CD4-positive, alpha-beta T cell treated with Interleukin-6 for 4 hours (primary cell): ENCODE measurements at places on chromosomes 12 and 14.

- DNase-seq = no peak
Observed at GRCh38 chr14:93320489-93320888, 12.3 kb downstream of the BTBD7 start.

GRCh38 chr12:93018610-93019009, 89.5 kb upstream of the EEA1 start:
- no peak for DNase-seq

- DNase-seq = peak; percentile 24
Observed at GRCh38 chr14:32201816-32202490, at the start of gene RNU6-7. Gene RNU6-7, plus strand, starts transcription at chr14:32202045.

GRCh38 chr14:89399594-89400068, 17.4 kb downstream of the FOXN3 start:
- no peak for DNase-seq

- no peak for DNase-seq
Observed at GRCh38 chr12:53004178-53004577, 2.1 kb upstream of the EIF4B start.

DNA sequence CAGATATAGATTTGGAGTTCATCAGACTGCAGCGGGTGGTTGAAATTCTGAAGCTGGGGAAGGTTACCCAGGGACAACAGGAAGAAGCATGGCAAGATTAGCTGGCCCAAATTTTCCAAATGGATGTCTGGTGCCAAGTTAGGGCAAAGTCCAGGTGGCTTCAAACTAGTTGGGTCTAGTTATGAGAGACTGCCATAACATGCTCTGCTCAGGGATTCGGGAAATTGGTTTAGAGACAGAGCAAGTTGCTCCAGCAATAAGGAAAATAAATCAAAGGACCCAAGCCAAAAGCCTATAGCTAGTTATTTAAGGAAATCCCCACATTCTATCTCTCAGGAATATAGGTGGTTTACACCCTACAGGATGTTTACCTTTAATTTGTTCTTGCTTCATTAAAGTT, 125.7 kb upstream of the BTG1 start:
- no peak for DNase-seq

DNA sequence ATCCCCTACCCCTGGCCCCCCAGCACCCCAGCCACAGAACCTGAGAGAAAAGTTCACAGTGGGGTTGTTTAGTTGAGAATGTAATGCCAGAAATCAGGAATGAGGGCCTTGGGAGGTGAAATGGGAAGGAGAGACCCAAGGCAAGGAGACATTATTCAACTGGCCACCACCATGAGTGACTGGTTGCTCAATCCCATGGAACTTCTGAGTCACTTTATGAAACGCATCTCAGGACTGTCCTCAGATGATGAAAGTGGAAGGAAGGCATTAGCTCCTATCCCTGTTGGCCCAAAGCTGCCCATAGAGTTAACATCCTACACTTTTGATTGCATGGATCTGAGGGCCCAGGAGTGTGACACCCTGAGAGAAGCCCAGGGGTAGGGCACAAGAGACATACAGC, 25.4 kb upstream of the TCL1A start:
- no peak for DNase-seq

- no peak for DNase-seq
Observed at GRCh38 chr14:67680121-67680602, 5.7 kb upstream of the VTI1B start.
